ENCODE measurements at places on chromosomes 2 and 18.

GRCh38 chr2:54639609-54640008, 83.9 kb upstream of the EML6 start:
- DNase-seq, result no peak

DNA sequence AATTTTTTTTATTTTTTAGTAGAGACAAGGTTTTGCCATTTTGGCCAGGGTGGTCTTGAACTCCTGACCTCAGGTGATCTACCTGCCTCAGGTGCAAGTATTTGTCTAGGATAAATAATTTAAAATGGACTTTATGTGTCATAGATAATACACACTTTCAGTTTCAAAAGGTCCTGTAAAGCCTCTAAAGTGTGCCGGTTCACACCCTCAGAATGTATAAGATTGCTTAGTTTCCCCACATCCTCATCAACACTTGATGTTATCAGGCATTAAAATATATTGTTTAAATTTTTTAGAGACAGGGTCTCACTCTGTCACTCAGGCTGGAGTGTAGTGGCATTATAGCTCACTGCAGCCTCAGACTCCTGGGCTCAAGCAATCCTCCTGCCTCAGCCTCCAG, 170.5 kb downstream of the ANKRD44 start:
- no peak for DNase-seq

DNA sequence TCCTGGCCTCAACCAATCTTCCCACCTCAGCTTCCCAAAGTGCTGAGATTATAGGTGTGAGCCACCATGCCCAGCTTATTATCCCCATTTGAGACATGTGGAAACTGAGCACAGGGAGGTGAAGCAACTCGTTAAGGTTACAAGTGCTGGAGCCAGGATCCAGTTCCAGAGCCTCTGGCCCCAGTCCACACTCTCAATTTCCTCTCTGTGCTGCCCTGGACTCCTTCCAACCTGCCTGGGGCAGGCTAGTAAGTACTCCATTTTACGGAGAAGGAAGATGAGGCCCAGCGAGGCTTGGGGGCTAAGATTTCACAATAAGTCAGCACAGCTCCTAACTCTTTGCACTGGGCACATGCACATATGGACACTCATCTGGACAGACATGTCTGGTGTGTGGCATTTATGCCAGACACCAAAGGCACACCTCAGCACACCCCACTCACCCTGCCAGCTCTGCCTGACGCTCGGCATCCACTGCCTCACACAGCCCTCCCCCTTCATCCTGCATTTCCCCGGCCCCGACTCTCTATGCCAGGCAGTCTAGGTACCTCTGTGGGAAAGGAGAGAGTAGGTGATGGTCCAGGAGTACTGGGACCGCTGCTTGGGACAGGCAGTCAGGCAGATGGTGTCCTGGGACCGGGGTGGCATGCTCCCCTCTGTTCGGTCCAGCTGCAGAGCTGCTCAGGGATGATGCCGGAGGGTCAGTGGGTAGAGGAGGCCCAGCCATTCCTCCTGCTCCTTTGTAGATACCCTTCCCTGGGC, 20.5 kb downstream of the CFAP65 start:
- no peak for DNase-seq

DNA sequence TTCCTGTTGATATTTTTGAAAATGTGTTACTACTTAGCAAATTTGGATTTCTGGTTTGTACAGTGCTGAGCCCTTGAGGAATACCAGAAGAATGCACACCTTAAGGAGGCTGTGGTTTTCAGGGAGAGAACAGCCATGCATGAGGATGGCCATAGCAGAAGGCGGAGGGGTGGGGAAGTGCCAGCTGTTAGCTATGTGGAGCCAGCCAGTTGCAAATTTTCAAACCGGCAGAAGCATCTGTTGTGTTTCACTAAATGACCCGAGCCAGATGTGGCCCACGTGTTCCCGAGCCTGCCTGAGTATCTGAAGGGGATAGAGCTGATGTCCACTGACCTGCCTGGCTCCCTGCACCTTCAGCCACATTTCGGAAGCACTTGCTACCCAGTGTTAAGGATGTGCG, 16.4 kb upstream of the RBM44 start:
- DNase-seq, result no peak

DNA sequence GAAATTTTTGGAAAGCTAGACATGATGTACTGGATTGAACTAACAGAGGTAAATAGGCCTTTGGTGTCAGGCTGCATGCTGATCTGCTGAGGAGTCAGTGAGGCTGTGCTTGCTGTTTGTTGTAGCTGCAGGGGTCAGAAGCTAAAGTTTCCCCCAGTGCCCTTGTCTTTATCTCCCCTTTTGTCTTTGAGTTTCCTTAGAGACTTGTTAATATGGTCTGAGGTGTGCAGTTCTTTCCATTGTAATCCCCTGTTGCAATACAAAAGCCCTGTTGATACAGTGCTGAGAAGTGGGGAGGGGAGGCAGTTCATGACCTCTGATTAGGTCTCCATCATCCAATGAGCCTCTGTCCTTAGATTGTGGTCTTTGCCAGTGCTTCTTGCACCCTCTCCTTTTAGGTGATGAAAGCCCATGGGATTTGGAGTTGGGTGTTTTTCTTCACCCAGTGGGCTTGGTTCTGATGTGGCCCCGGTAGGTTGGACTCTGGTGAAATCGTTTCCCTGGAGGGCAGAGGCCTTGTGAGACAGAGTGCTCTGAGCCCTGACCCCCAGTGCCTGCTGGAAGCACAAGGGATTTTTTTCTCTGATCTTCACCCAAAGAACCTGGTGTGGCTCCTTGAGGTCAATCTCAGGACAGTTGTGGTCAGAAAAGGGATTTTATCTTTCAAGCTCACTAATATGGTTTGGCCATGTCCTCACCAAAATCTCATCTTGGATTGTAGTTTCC, 163.1 kb downstream of the TMEM18 start:
- peak; percentile 55 for DNase-seq
